T-helper 1 cell (primary cell): ENCODE measurements at places on chromosomes 2 and 18.

- DNase-seq = no peak
Observed at GRCh38 chr2:47251404-47251675, 96.2 kb upstream of the STPG4 start.

GRCh38 chr2:212893216-212893615, 258.2 kb downstream of the IKZF2 start:
- DNase-seq = no peak

GRCh38 chr2:43448822-43449110, 147.1 kb downstream of the THADA start:
- DNase-seq = no peak

DNA sequence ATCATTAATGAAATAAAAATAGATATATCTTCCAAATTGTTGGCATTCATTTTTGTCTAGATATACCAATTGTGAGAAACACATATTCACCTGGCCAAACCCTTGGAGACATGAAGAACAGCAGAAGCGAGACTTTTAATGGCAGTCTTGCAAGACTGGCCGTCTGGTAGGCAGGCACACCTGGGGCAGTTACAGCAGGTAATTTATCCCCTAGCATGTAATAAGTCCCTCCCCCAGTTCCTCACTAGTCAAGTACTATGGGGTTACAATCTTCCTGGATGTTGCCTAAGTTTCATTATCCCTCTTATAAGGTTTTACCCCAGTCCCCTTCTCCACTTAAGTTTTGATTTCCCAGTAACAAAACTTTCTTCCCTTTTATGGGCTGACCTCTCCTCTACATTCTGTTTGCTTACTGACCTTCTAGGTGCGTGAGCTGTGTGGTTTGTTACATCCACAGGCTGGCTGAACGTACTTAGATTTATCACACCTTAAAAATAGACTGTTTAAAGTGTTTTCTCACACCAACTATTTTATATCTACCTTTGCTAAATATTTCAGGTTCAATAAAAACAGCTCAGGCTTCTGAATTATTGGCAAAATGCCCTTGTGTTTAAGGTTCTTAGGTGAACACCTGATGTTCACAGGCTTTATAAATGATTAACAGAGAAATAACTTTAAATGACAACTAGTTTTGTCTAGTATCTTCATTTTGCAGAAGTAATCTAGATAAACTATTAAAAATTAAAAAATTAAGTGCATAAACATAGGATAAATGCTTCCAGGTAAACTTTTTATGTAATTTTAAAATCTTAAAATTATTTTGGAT, 365.0 kb upstream of the TFPI start:
- DNase-seq = no peak

DNA sequence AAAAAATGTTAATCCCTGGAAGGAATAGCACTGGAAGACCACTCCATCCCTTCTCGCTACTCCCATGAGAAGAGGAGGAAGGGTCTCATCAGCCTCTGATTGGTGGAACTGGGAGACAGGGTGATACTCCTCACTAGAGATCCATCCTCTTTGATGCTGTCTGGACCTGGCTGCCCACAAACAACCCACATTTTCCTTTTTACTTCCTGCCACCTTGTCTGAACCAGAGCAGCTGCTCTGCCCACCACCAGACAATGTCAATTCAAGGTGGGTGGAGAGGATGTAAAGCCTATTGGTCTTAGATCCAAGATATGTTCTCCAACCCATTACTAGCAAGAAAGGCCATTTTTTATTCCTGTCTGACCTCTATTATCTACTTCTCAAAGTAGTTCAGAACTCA, 246.9 kb upstream of the TANK start:
- DNase-seq = no peak

GRCh38 chr2:229910832-229911412, 10.9 kb downstream of the TRIP12 start:
- peak; percentile 11 for DNase-seq

DNA sequence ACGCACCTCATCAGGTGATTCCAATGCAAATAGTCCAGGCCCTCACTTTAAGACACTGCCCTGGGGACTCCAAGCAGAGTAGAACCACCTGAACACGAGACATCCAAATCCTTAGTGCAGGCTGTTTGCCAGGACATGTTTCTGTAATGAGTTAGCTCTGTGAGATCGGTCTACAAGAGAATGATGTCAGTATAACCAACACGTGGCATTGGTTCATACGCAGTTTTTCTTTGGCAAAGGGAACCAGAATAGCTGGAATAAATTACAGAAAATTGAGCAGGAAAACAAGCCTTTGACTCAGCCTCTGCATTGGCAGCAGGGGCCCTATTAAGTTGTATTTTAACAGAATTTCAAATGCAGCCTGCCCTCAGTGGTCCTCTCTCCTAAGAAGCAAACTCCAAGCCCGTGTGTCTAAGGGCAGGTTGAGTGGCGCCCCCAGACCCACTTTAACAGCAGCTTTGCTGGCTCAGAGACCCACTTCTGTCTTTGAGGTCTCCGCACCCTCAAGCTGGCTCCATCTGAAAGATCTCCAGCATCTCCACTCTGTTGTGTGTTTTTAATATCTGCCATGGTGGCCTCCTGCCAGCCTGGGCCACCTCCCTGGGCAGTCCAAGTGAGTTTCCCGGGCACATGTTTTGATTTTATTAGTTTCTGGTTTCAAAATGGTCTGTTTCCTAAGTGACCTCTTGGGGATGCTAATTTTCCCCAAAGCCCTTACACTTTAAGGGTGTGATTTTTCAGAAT, 61.3 kb downstream of the ALPK2 start:
- DNase-seq = no peak

DNA sequence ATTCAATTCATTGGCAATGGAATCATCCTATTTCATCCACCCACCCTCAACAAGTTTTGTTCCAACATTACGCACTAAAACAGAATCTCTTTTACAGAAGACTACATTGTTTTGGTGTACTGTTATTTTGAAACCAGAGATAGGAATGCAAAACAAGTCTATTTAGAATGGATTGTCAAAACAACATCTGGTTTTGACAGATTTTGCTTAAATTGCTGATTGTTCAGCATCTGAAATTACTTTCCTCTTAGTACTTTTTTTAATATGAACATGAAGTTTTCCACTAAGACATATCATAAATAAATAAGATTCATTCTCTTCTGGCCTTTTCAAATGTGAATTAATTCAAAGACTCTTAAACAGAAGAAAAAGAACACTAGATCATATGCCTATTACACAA, 323.9 kb upstream of the TFPI start:
- DNase-seq = no peak

DNA sequence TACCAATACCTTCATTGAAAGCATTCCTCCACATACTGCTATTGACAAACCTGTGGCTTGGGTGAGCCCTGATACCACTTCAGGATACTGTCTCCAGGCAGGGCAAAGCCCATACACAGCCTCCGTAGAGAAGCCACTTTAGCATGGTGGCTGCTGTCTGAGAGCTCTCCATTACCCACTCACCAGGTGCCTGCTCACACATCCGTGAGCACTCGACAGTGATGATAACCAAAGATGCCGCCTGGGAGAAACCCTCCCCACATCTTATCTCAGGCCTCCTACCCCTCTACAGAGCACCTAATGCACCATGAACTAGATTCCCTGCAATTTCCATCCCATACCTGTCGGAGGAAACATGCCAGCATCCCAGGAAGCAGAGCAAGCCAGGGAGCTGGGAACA, 57.6 kb upstream of the KLHL29 start:
- no peak for DNase-seq

DNA sequence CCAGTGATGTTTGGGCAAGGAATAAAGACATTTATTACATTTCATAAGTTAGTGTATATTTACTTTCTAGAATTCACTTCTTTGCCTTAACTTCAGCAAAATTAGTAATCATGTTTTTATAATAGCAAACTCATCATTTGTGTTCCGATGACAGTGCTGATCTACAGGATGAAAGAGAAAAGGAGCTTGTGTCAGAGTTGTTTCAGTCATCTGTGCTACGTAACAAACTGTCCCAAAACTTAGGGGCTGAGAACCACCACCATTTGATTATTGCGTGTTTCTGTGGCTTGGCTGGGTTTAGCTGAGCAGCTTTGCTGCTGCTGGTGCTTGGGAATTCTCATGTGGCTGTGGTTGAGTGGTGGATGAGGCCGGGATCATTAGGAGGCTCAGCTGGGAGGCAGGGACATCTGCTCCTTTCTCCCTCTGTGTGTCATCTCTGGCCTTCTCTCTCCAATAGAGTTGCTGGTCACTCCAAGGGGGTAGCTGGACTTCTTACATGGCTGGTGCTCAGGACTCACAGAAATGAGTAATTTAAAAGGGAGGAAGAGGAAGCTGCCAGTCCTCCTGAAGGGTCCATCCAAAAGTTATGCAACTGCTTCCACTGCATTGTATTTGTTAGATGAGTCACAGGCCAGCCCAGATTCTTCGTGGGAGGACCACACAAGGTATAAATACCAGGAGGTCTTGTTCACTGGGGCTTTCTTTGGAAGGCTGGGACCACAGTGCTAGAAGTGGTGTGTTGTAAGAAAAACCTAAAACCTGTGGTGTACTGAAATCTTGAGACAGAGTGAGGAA, 43.4 kb upstream of the HAAO start:
- no peak for DNase-seq

GRCh38 chr2:75560768-75561565, at the start of gene EVA1A:
EVA1A (minus strand) TSS chr2:75560939; CDS start chr2:75518140, 42,799 bp downstream.
- no peak for DNase-seq

DNA sequence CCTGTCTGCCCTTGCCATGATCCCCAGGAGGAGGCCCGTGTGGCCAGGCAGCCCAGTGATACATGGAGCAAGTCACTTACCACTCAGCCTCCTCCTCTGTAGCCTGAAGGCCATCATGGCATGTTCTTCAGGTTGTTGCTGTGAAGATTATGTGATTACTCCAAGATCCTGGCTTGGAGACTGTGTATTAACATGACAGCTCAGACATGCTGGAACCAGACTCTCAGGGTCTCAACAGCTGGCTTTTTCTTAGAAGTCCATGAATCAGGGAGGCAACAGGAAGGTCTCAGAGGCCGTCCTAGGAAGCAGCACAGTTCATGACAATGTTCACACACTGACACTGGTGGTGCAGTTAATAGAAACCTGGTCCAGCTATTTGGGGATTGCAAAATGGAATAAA, 158.6 kb upstream of the TWIST2 start:
- no peak for DNase-seq
